ENCODE measurements at places on chromosomes 16 and 17.

GRCh38 chr16:58042886-58043515, 17.4 kb downstream of the MMP15 start:
- DNase-seq, result no peak

- DNase-seq, result no peak
Observed at GRCh38 chr16:83920894-83921491, 22.1 kb downstream of the MLYCD start.

DNA sequence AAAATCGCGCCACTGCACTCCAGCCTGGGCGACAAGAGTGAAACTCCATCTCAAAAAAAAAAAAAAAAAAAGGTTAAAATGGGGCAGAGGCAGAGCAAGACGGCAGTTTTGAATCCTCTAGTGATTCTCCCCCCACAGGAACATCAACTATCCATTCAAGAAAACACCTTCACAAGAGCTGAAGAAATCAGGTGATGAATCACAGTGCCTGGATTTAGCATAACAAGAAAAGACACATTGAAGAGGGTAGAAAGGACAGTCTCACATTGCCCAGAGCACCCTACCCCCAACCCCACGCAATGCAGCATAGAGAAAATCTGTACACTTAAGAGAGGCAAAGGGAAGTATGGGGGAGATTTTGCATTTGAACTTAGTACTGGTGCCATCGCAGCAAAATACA, 28.8 kb upstream of the RNF43 start:
- DNase-seq, result no peak

- DNase-seq, result no peak
Observed at GRCh38 chr17:10025976-10026901, 121.2 kb upstream of the RCVRN start.

- DNase-seq, result no peak
Observed at GRCh38 chr16:2205967-2206313, 686 bp downstream of the MLST8 start.

DNA sequence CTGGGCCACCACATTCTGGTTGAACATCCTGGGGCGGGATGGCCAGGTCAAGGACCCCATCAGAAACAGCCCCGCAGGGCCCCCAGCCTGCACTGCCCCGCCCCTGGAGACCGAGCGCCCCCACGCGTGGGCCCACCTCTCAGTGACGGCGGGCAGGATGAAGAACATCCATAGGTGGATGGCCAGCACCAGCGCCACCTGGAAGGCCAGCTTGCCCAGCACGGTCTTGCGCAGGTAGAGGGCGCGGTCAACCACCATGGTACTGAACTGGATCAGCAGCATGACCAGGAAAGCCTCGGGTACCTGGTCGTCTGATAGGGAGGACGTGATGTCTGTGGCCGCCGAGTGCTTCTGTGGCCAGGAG, 13.6 kb downstream of the CTU2 start:
- no peak for DNase-seq

GRCh38 chr17:35566968-35567367, 6.3 kb upstream of the SLFN14 start:
- DNase-seq, result no peak

DNA sequence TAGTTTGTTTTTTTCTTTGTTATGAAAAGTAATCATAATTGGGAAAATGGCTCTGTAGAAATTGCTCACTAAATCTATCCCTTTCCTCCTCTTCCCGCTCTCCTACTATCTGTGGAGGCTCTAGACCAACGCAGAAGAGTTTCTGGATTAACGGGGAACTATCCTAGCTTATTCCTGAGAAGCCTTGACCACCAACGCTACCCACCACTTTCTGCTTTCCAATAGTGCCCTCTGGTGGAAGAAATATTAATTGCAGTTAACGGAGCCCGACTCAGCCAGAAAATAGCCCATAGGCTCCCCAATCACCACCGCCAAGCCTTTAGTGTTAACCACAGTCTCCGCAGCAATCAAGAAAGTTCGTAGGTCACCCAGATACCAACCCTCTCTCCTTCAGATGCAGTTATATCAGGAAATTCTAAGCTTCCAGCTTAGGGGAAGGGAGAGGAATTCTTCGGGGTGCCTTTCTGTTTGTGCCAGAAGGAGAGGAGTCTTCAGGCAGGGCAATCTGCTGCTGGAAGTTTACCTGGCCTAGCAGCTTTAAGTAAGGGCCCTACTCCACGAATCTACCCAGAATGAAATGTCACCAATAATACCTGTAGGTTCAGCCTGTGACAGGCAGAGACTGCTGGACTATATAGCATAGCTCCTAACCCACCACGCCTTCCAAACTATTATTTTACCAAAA, 23.0 kb upstream of the NSRP1 start:
- DNase-seq, result peak; percentile 74

DNA sequence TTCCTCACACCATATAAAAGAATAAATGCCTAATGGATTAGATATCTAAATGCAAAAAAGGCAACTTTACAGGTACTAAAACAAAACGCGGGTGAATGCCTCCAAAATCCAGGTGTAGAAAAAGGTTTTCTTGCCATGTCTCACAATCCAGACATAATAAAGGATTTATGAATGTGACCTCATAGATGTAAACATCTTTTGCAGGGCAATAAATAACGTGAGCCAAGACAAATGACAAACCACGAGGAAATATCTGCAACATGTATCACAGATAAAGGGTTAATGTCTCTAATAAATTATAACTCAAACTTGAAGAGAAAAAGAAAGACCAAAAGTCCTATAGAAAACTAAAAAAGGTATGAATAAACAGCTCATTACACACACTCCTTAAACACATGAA, 180.7 kb downstream of the PARN start:
- DNase-seq, result no peak

GRCh38 chr16:10926867-10927266, 15.4 kb downstream of the DEXI start:
- DNase-seq, result no peak

GRCh38 chr16:23516366-23517137, 6.3 kb upstream of the GGA2 start:
- no peak for DNase-seq

- no peak for DNase-seq
Observed at GRCh38 chr17:82780195-82780594, 28.3 kb downstream of the TBCD start.

GRCh38 chr16:27398894-27399853, 2.8 kb upstream of the IL21R start:
- no peak for DNase-seq

DNA sequence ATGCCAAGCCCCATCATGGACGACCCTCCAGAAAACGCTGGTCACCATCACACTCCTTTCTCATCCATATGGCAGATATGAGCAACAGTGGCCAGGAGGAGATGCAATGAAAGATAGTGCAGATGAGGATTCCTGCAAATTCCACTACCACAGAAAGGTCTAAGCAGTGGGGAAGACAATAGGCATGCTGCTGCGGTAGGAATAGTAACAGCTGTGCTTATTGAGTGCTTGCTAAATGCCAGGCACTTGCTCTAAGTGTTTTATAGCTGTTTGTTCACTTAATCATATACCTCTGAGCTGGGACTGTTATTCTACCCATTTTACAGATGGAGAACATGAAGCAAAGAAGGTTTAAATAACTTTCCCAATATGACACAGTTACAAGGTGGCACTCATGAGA, 46.6 kb upstream of the AKAP1 start:
- no peak for DNase-seq
